ENCODE measurements at places on chromosomes 12 and 14.
A peak's percentile ranks its signal among the peaks of the same experiment; 100 is the strongest.

GRCh38 chr14:97290065-97290464 lies 492.9 kb downstream of the VRK1 start:
- DNase-seq, result no peak

DNA sequence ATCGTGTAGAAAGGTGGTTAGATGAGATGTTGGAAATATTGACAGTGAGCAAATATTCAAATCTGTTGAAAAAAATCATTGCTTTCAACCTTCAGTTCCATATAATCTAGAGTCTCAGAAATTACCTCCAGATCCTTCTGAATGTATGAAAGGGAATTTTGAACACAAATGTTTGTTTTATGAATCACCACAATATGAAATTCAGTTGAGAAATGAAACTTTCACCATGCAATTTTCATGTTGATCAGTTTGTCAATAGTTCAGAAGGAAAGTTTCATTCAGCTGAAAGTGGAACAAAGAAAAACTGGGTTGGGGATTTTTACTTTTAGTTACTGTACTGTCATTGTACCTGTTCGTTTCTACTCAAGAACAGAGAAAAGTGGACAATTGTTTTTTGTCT lies 953.6 kb downstream of the SLC6A15 start:
- no peak for DNase-seq

DNA sequence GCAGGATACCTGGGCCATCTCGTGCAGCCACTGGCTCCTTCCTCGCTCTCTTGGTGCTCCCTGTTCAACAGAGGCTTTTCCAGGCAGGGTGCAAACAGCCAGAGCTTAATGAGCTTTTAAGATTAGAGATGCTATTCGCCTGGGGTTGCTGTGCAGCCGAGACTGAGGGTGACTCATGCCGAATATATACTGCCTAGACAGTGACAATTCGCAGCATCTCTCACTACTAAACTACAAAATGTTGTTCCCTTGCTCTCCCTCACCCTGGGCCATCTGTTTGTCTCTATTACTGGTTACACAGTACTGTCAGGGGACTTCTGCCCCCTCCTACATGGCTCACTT lies 26.0 kb upstream of the TESC start:
- no peak for DNase-seq

GRCh38 chr14:88255798-88256197 lies 67.3 kb downstream of the KCNK10 start:
- no peak for DNase-seq

GRCh38 chr12:95733141-95733825 lies 57.3 kb downstream of the NTN4 start:
- no peak for DNase-seq

DNA sequence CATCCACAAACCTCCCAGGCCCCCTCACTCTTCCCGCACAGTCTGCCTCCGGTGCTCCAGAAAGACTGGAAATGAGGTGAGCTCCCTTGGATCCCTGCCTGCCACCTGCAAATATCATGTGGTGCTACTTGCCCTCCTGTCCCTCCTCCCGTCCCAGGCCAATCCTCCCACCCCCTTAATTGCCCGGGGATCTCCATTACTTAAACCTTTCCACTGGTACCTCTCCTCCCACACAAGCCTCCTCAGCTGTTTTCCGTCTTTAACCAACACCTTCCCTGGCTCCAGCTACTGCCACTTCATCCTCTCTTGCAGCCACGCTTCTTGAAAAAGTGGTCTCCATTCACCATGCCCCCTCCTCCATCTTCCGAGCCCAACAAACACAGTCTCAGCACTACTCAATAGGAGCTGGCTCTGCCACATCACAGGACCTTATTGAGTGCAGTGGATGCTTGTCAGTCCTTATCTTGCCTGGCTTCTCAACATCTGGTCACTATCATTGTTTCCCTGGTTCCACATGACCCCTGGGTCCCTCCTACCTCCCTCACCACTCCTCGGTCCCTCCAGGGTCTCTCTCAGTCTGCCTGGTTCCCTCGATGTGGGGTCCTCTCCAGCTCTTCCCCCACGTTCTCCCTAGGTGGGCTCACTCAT lies 11.5 kb downstream of the FAIM2 start:
- no peak for DNase-seq

- DNase-seq, result no peak
Measured at GRCh38 chr14:99603471-99604277, at the start of gene CCDC85C. TSS of gene CCDC85C (minus strand) at chr14:99604207. CDS start at chr14:99603959, 248 bp downstream.

DNA sequence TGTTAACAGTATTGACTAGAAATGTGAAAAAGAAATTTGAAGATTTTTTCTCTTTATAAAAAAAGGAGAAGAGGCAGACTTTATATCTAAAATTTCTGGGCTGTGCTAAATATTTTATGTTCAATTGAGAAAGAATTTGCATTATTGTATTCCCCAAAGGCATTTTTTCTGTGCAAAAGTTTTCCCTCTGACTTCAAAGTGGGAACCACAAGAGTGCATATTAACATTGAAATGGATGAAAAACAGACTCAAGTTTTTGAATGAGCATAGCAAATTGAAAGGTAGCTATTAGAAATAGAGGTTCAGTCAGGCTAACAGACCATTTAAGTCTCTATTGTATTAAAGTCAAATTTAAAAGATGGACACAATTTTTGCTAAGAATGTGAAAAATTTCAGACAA lies 95.2 kb downstream of the RASSF9 start:
- no peak for DNase-seq

- no peak for DNase-seq
Measured at GRCh38 chr12:70534466-70534865, 102.8 kb downstream of the PTPRB start.

GRCh38 chr12:79420146-79420618 lies 270.6 kb downstream of the PAWR start:
- no peak for DNase-seq

DNA sequence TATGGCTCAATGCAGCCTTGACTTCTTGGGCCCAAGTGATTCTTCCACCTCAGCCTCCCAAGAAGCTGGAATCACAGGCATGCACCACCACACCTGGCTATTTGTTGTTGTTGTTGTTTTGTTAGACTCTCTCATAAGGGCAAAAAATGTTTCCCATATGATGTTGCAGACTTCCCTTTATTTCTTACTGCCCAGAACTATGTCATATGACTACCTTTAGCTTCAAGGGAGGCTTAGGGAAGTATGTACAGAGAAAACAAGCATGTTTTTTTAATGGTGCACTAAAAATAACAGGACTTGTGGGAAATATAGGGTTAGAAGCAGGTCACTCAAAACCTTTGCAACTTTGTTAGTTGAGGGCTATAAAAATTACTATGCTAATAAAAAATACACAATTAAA lies 4.3 kb upstream of the GPR19 start:
- DNase-seq, result no peak

GRCh38 chr14:102317564-102318248 lies 1.8 kb upstream of the ZNF839 start:
- DNase-seq, result no peak

DNA sequence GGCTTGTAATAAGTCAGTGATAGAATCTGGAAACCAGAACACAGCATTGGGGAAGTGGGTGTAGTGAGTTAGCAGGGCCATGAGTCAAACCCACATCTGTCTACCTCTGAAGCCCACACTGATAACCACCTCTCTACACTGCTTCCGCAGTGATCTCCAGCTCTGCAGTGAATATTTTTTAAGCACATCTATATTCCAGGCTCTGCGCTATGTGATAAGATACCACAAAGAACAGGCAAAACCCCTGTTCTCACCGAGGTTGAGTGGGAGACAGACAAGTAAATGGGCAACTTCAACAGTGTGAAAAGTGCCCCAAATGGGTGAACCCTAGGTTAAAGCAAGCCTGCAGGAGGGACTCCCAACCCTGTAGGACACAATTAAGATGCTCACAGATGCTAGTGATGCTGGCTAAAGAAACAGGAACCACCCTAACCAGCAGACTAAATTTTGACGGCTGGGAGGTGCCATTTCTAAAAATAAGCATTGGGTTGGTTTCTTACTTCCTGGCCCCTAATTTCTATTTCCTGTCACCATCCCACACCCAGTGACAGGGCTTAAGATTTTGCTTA lies 375.0 kb downstream of the DPF3 start:
- peak; percentile 64 for DNase-seq

GRCh38 chr12:122517877-122518276 lies 8.9 kb downstream of the RSRC2 start:
- no peak for DNase-seq

GRCh38 chr12:71771069-71771468 lies 16.4 kb downstream of the RAB21 start:
- no peak for DNase-seq

GRCh38 chr14:101174980-101175606 lies 271.6 kb upstream of the RTL1 start:
- DNase-seq, result no peak

DNA sequence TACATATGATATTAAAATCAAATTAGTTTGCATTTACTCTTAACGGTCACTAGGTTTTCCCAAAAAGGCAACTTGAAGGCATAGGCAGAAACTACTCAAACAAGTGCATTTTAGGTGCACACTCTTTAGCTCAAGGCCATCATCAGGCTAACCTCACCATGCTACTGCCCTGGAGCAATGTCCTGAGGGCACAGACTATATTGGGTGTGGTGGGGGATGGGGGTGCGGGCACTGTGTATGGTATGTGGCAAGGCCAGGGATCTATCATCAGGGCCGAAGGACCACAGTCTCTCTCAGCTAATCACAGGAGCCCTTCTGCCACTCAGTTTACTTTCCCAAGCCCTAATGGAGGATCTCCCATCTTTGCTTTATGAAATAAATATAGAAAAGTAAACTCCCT lies 51.9 kb downstream of the SH2B3 start:
- DNase-seq, result no peak
